ENCODE measurements at places on chromosomes 12 and 14.

- DNase-seq, result no peak
These were observed 10.7 kb downstream of the DAAM1 start for GRCh38 chr14:59199205-59199604.

GRCh38 chr14:99915305-99916090, 122.3 kb downstream of the EML1 start:
- DNase-seq, result no peak

- no peak for DNase-seq
These were observed 87.7 kb upstream of the FOXN3 start for GRCh38 chr14:89504602-89505313.

DNA sequence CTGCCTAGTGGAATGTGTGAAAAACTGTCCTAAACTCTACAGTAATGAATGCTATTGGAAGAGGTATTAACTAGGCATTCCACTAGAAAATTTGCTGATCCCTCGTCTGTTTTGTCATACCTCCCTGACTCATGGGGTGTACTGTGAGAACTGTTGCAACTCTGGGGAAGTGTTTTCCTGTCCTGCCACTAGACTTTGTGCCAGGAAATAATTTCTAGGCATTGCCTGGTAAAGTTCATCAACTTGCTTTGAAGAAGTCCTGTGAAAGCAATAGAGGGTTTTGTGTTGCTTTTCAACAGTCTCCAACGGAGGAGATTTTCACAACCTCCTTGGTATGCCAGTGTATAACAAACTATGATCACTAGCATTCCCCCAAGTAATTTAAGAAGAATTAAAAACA, 139.9 kb downstream of the AKAP6 start:
- no peak for DNase-seq

DNA sequence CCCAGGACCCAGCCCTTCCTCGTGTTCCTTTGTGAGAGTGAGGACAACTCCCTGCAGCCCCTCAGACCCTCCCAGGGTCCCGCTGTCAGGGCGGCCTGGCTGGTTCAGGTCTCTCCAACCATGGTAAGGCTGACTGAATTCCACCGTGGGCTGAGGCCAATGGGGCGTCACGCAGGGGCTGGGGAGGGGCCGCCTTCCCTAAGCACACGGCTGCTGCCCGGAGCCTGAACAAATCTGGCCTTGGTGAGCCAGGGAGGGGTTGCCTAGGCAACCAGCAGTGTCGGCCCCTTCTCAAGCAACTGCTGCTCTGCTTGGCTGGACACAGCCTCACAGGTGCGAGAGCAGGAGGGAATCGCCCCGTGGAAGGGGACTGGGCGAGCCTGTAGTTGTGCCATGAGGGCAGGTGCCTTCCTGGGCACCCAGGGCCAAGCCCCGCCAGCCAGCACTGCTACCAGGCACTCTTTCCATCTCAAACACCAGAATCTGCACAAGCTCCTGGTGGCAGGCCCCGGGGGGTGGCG, 37.0 kb upstream of the GALNT9 start:
- no peak for DNase-seq

GRCh38 chr14:103232031-103232808, 101.8 kb upstream of the EIF5 start:
- no peak for DNase-seq

- no peak for DNase-seq
These were observed 55.2 kb downstream of the TGFB3 start for GRCh38 chr14:75926431-75927115.

GRCh38 chr12:59734371-59734770, 138.5 kb downstream of the SLC16A7 start:
- DNase-seq, result no peak

DNA sequence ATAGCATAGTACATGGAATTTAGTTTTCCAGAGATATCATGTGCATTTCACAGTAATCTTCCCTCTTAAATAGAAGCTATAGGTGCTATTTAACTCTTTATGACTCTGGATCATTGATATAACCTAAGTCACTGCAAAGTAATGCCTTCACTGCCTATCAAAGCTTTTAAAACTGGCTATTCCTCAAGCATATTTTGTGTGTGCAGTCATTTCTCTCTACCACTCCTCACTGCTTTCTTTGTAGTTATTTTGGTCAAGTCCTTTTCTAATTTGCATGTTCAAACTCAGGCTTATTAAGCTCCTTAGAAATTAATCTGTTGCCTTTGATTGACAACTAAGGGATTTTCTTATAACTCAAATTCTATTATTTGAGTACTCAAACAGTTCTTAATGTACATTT, 79.4 kb upstream of the PLEKHG7 start:
- no peak for DNase-seq

DNA sequence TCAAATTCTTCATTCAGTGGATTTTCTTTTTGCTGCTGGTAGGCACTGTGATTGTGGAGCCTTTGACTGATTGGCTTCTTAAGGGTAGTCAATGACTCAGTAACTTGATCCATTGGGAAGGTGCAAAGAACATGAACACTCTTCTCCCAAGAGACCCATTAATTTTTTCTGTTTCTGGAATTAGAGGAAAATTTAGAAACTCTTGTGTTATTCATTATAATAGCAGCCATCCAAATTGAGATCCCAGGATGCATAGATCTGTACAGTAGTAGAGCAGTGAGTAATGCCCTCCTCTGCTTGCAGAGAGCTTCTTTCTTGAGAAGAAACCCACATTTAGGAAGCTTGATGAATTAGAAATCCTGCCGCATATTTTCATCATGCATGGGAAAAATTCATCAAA, 63.9 kb downstream of the MYRFL start:
- no peak for DNase-seq

DNA sequence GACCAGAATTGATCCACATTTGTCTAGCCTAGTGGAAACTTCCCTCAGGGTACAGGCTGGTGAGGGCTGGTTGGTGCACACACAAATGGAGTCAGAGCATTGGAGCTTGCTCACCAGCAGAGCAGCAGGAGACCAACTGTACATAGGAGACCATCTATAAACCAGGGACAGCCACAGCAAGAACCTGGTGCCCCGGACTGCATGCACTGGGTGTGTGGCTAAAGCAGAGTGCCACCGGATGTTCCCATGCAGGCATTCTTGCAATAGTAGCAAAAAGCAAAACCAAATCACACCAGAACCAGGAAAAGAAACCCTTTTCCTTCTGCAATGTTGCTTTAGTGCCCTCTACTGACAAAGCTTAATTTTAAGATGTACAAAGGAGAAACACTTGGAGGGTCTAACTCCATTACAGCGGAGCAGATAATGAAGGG, 136.4 kb downstream of the MDGA2 start:
- no peak for DNase-seq

- no peak for DNase-seq
These were observed 38.1 kb downstream of the DIO3 start for GRCh38 chr14:101599234-101599885.

- DNase-seq, result no peak
These were observed 618.8 kb downstream of the RPS29 start for GRCh38 chr14:48967419-48967818.

DNA sequence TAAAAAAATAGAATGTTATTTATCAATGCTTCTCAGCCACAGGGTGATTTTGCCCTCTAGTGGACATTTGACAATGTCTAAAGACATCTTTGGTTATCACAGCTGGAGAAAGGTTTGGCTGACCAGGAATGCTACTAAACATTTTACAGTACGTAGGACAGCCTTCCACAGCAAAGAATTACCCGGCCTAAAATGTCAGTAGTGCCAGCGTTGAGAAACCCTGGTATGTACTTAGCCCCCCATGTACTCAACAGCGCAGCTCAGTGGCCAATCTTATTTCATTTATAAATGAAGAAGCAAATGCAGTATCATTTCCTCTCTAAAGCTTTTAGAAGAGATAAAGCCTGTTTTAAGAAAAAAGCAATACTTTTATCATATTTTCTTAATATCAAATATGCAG, 5.8 kb downstream of the MARK3 start:
- DNase-seq, result no peak
